ENCODE measurements at places on chromosomes 5 and 9. TPM values are rescaled to one million over a fixed set of nuclear protein-coding genes. Genes with fewer than 3 reads are reported as not detected.

Gene SERF1A
- total RNA-seq = 7.6 TPM

DNA sequence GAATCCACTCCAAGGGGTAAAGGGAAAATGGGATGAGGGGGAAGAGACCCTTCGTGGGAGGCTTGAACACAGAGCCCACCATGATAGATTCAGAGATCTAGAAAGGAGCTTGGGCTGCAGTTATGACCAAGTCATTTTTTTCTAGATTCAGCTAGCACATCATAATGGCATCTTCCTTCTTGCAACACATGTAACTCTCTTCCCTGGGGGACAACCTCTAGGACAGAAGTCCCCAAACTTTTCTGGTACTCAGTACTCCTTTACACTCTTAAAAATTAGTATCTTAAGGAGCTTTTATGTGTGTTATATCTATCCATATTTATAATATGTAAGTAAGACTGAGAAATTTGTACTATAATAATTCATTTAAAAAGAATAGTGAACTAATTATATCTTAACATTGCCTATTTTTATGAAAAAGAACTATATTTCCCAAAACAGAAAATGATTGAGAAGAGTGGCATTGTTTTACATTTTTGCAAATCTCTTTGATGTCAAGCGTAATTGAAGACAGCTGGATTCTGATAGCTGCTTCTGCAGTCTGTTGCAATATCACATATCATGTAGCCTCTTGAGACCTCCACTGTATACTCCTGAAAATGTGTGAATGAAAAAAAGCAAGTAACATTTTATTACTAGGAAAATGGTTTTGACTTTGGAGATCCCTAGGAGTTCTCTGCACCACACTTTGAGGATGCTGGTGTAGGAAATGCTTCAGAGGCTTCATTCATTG, 875 bp downstream of the ACO1 start:
- DNase-seq = no peak
- H3K27me3 ChIP-seq = no peaks in the 10 kb centered on the region
- no peaks in the 10 kb centered on the region for H3K36me3 ChIP-seq
- H3K4me3 ChIP-seq = peak overlapping the region; percentile 72

- H3K27me3 ChIP-seq = no peaks in the 10 kb centered on the region
- DNase-seq = no peak
- no peaks in the 10 kb centered on the region for H3K36me3 ChIP-seq
- H3K27ac ChIP-seq = no peak overlapping the region
- H3K4me1 ChIP-seq = no peaks in the 10 kb centered on the region
Observed at GRCh38 chr9:29773676-29774075, 2200.4 kb upstream of the C9orf72 start.

Gene CEL
- 0.62 TPM for total RNA-seq

DNA sequence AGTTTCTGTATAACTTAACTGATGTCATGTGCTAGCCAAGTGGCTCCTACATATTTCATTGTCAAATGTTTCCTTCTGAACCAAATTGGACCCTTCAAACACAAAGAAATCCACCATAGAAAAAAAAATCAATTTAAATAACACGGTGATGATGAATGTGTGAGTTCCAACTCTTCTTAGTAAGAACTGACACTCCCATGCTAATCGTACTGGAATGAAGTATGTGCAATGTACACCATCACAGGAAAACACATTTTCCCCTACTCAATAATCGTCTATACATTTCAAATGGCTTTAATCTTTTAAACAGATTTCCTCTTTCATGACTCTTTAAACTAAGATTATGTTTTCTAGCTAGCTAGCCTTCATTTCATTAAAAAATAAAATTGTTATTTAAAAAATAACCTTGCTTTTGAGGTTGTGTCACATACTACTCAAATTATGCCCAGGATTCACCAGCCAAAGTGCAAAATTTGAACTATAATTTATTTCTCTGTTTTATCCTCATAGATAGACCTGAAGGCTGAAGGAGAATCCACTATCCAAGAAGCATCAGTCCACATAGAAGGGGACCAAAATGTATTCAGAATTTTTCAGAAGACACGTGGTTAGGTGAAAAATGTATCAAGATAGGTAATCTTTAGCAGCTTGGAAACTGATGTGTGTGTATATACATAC, 131.0 kb upstream of the ITGA1 start:
- H3K4me1 ChIP-seq = no peaks in the 10 kb centered on the region
- no peak overlapping the region for H3K27ac ChIP-seq
- H3K27me3 ChIP-seq = no peaks in the 10 kb centered on the region
- no peak overlapping the region for H3K4me3 ChIP-seq
- no peak for DNase-seq
